ENCODE measurements at places on chromosomes 7 and 10. TPM values are rescaled to one million over a fixed set of nuclear protein-coding genes. Genes with fewer than 3 reads are reported as not detected.

- peaks cover 45% of the 10 kb centered on the region for H3K27me3 ChIP-seq
- no peaks in the 10 kb centered on the region for H3K4me1 ChIP-seq
- peaks cover 2% of the 10 kb centered on the region for H3K36me3 ChIP-seq
- peak within 1 kb of the TSS; percentile 63 for H3K4me3 ChIP-seq
- peak; percentile 21 for DNase-seq
Measured at GRCh38 chr10:132186488-132187429, at the start of gene DPYSL4. TSS of gene DPYSL4 (plus strand) at chr10:132186948. CDS start at chr10:132187064, 116 bp downstream.

DNA sequence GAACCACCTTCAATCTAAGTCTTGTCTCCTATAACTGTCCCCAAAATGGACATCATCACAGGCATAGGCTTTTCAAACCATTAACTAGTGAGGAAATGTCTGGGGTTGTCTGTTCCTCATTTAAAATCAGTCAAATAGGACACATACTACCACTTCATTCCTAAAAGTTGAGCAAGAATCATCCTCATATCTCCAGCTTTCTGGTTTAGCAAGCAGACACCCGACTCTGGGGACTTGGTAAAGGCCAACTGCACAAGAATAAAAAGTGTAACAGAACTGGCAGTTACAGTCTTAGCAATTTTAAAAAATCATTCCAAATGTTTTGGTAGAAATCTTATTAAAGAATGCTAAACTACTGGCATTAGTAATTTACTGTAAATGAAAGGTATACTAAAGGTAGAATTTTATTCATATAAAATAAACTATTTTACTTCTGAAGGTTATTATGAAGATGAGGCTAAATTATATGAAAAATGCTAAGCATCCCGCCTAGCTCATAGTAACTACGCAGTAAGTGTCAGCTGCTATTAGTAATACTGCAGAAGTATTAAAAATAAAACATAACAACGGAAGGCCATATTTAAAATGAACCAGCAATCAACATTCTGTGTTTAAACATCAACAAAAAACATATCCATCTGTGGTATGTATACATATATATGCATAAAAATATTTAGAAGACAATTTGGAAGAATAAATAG lies 60.8 kb downstream of the ZNF438 start:
- no peaks in the 10 kb centered on the region for H3K36me3 ChIP-seq
- H3K27ac ChIP-seq, result no peak overlapping the region
- H3K4me1 ChIP-seq, result peaks cover 6% of the 10 kb centered on the region
- no peaks in the 10 kb centered on the region for H3K27me3 ChIP-seq
- H3K4me3 ChIP-seq, result no peak overlapping the region

- DNase-seq, result no peak
Measured at GRCh38 chr7:157464111-157464970, 127.5 kb downstream of the DNAJB6 start.

- H3K27ac ChIP-seq, result peak overlapping the region; percentile 87
- peaks cover 2% of the 10 kb centered on the region for H3K27me3 ChIP-seq
Measured at GRCh38 chr10:110355922-110356627, 51.4 kb upstream of the SMNDC1 start.

STEAP1B gene
- not detected for total RNA-seq

- H3K4me3 ChIP-seq, result no peak overlapping the region
- no peak overlapping the region for H3K27ac ChIP-seq
- peaks cover 14% of the 10 kb centered on the region for H3K27me3 ChIP-seq
- H3K36me3 ChIP-seq, result no peaks in the 10 kb centered on the region
- no peaks in the 10 kb centered on the region for H3K4me1 ChIP-seq
Measured at GRCh38 chr10:69748621-69749020, 53.1 kb upstream of the COL13A1 start.

DNA sequence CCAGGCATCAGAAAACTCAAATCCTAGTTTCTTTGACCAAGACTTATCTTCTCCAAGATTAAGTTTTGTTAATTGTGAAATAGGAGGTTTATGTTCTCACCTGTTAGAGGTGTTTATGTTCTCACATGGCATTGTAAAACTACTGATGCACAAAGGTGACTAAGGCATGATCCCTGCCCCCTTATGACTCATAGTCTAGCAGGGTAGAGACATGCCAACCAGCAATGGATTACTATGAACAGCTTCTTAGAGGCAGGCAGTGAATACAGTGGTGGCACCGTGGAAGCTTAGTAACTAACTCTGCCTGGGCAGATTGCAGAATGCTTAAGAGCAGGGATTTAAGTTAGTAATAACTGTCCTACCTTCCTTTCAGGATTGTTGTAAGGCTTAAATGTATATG lies 400.9 kb downstream of the SORCS3 start:
- H3K4me1 ChIP-seq, result no peaks in the 10 kb centered on the region
- H3K27ac ChIP-seq, result no peak overlapping the region
- DNase-seq, result no peak
- H3K27me3 ChIP-seq, result no peaks in the 10 kb centered on the region
- no peak overlapping the region for H3K4me3 ChIP-seq

- no peaks in the 10 kb centered on the region for H3K36me3 ChIP-seq
- no peaks in the 10 kb centered on the region for H3K27me3 ChIP-seq
- peak overlapping the region; percentile 92 for H3K27ac ChIP-seq
- DNase-seq, result no peak
- peaks cover 15% of the 10 kb centered on the region for H3K4me1 ChIP-seq
Measured at GRCh38 chr10:78579995-78580394, 488.8 kb upstream of the ZMIZ1 start.

TMEM106B gene
- total RNA-seq, result 27.1 TPM

PRSS58 gene
- total RNA-seq, result not detected

DNA sequence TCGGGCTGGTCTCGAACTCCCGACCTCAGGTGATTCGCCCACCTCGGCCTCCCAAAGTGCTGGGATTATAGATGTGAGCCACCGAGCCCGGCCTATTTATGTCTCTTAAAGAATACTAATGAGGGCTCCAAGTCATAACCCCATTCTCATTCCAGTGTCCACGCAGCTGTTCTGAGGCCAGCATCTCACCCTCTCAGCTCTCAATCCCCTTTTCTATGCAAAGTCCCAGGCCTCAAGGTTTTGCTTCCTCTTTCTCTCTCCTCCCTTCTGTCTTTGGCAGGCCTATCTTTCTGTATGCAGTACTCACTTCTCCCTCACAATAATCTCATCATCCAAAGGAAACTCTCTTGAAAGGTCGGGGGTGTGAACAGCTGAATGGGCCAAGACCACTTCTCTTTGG lies 28.0 kb upstream of the VSIR start:
- H3K4me3 ChIP-seq, result no peak overlapping the region
- no peaks in the 10 kb centered on the region for H3K27me3 ChIP-seq
- H3K27ac ChIP-seq, result no peak overlapping the region
- no peaks in the 10 kb centered on the region for H3K36me3 ChIP-seq
